ENCODE measurements at places on chromosomes 5 and 9.

DNA sequence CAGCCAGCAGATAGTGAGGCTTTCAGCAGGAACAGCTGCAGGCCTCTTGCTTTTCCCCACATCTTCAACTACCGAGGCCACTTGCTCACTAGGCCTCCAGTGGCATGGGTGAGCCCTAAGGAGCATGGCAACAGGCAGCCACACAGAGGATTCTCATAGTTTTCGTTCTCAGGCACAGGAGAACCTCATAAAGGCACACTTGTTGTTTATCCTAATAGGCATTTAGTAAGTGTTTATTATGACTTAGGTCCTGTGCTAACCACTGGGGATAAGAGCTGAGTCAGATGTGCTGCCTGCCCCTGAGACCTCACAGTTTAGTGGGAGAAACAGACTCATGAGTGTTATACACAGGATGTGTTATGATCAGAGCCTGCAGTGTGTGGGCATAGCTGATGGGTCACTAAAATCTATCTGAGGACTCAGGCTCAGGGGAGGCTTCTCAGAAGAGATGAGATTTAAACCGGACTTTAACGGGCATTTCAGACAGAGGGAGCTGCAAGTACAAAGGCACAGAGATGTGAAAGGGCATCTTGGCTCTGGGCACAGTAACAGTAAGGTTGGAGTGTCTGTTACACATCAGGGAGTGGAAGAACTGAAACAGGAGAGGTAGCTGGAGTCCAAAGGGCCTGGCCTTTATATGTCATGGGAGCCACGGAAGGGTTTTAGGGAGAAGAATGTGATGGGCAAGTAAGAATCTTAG, 21.0 kb upstream of the HEMGN start:
- DNase-seq, result no peak

GRCh38 chr5:115028557-115028956, 141.2 kb downstream of the TRIM36 start:
- no peak for DNase-seq

GRCh38 chr9:124334568-124335319, 77.0 kb downstream of the NEK6 start:
- DNase-seq, result no peak

DNA sequence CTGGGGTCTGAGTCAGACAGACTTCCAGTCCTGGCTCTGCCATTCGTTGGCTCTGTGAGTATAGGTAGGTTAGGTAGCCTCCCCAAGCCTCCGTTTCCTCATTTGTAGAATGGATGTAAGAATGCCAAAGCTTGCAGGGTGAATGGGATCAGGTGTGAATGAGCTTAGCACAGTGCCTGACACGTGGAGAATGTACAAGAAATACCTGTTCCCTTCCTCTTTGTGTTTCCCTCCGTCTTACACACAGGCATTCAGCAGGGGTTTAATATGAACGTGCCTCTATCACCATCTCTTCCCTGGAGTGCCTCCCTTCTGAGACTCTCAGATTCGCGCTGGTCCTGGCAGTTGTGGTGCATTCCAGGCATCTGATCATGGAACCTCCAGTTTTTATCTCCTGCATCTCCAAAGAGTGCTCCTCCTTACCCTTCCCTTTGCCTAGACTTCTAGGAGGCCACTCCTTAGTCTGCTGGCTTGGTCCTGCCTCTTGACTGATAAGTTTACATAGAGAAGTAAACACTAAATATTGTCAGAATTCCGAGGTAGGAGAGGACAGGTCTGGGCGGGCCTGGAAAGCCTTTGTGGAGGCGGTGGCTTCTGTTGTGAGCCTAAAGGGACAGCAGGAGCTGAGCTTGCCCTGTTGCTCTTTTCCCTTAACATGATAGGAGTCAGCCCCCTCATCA, 199.4 kb downstream of the AOPEP start:
- no peak for DNase-seq

- no peak for DNase-seq
Measured at GRCh38 chr9:88973281-88974045, 17.8 kb upstream of the S1PR3 start.

Measured in suppressor macrophage treated with lipopolysaccharide for 4 hours (primary cell).